ENCODE measurements at places on chromosomes 2 and 18.
A peak's percentile ranks its signal among the peaks of the same experiment; 100 is the strongest.

DNA sequence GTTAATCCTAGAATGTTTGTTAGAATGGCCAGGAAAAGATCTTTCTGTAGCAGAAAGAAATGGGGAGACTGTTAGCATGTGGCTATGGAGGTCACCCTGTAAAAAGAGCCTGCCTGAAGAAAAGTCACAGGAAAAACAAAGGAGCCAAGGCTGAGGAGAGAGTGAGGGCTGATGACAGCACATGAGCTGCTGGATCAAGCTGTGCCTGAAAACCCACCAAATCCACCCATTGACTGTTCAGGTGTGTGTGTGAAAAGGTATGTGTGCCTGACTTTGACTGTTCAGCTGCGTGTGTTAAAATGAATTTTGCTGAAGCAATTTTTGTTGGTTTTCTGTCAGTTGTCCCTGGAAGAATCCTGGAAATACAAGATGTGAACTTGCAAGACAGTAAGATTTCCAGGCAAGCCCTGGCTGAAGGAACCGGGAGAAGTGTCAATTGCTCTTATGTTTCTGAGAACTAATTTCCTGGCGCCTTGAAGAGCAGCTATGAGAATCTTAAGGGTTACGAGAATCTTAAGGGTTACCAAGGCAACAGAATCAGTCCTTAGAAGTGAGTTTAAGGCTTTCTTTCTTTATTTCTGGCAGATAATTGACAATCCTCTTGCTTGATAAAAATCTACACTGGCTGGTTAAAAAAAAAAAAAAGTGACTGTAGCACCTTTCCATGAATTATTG, 73.0 kb upstream of the LGALSL start:
- DNase-seq, result no peak

DNA sequence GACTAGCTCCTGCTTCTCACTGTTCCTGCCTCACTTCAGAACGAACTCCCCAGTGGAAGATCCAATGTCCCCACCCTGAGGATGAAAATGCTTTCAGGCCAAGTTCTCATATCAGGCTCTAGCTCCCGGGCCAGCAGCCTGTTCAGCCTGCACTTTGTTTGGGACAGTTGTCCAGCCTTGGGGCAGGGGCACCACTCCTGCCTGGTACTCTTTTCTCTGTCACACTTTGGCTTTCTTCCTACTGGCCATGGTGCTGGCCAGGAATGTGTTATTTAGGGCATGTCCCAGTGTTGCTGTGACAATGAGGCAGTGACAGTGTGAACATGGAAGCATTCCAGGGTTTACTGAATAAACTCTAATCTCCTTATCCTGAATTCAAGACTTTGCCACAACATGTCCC, 154.1 kb downstream of the GALNT14 start:
- DNase-seq, result no peak

- DNase-seq, result no peak
These were observed 1.5 kb downstream of the PROM2 start for GRCh38 chr2:95275601-95276243.

DNA sequence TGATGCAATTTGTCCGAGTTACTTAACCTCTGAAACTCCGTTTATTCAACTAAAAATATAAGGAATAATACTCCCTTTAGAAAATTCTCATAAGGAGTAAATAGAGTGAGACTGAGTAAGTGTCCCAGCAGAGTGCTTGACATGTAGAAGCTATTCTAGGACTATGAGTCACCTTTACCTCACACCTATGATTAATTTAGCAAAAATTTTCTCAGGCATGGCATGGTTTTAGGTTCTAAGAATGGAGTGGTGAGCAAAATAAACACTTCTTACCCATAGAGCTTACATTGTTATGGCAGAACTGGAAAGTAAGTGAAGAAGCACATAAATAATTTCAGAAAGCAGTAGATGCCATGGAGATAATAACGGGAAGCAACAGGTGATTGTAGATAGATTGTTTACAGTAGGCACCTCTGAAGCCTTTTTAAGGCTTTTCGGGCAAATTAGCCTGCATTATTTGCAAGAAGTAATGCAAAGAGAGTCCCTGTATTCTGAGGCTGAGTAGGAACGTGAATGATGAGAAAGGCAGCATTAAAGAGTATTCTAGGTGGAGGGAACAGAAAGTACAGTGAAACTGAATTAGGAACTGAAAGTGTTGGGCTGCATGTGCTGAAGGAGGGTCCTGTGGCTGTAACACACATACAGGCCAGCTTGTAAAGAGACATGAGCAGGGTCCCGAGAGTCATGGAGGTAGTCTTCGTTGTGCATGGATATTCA, 209.2 kb downstream of the ZNF407 start:
- peak; percentile 82 for DNase-seq
